Uterus (tissue), 4 donors: ENCODE measurements at places on chromosomes 7 and 10. TPM values are rescaled to one million over a fixed set of nuclear protein-coding genes. Genes with fewer than 3 reads are reported as not detected.
A peak's percentile ranks its signal among the peaks of the same experiment; 100 is the strongest.

The CAV2 gene
- 105 TPM for total RNA-seq

The TDRD1 gene
- total RNA-seq, result not detected

The TOMM7 gene
- total RNA-seq, result 115 TPM

The ZNF467 gene
- total RNA-seq, result 15.4 TPM

The CFAP46 gene
- 0.91 TPM for total RNA-seq

The APBB1IP gene
- 2.4 TPM for total RNA-seq

The NKX2-3 gene
- total RNA-seq, result not detected

The UBE2D4 gene
- total RNA-seq, result 5.1 TPM

The AGR2 gene
- total RNA-seq, result not detected

The TRPV6 gene
- total RNA-seq, result not detected

DNA sequence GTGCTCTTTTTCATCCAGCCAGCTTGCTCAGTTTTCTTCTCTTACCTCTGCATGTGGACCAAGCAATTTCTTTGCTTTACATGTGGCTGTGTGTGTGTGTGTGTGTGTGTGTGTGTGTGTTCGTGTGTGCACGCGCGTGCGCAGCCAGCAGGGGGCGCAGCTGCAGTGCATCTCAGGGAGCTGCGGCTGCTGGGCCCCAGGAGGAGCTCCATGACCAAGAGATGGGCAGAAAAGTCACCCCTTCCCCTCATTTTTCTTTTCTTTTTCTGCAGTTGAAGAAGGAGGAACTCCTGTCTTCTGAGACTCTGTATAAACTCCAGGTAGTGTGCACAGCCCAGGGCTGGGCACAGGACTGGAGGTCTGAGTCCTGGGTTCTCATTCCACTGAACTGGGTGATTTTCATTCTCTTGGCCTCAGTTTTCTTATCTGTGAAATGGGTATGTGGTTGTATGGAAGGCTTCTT, 41.8 kb downstream of the BLNK start:
- peak; percentile 42 for DNase-seq
- H3K27ac ChIP-seq, result no peak overlapping the region
- no peaks in the 10 kb centered on the region for H3K27me3 ChIP-seq
- H3K4me3 ChIP-seq, result no peak overlapping the region
- H3K4me1 ChIP-seq, result no peaks in the 10 kb centered on the region
- H3K36me3 ChIP-seq, result no peaks in the 10 kb centered on the region

DNA sequence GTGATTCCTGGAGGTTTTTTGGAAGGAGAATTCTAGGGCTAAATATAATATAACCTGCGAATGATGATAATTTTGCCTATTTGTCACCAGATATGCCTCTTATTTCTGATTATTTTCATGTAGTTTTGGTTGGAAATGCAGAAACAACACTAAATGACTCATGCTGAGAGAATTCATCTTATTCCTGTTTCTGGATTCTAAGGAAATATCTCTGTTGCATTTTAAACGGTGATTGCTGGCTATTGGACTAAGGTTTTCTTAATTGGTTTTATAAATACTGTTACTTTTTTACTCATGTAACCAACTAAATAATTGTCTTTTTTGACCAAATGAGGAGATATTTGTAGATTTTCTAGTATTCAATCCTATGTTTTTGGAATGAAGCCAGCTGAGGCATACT, 204.9 kb upstream of the NPSR1 start:
- H3K27me3 ChIP-seq, result peaks cover 6% of the 10 kb centered on the region
- no peak overlapping the region for H3K27ac ChIP-seq
- no peaks in the 10 kb centered on the region for H3K36me3 ChIP-seq
- no peak for DNase-seq
- H3K4me3 ChIP-seq, result no peak overlapping the region

GRCh38 chr7:143327903-143328302, 12.0 kb downstream of the CLCN1 start:
- H3K4me3 ChIP-seq, result no peak overlapping the region
- H3K4me1 ChIP-seq, result no peaks in the 10 kb centered on the region
- no peaks in the 10 kb centered on the region for H3K36me3 ChIP-seq
- no peak overlapping the region for H3K27ac ChIP-seq
- no peak for DNase-seq

- H3K36me3 ChIP-seq, result no peaks in the 10 kb centered on the region
- no peaks in the 10 kb centered on the region for H3K27me3 ChIP-seq
- H3K27ac ChIP-seq, result no peak overlapping the region
- H3K4me3 ChIP-seq, result no peak overlapping the region
- no peak for DNase-seq
- H3K4me1 ChIP-seq, result no peaks in the 10 kb centered on the region
These were observed 3.2 kb downstream of the INSIG1 start for GRCh38 chr7:155300641-155301452.

- peak overlapping the region; percentile 97 for H3K27ac ChIP-seq
- H3K4me1 ChIP-seq, result peaks cover 8% of the 10 kb centered on the region
- no peak for DNase-seq
- H3K4me3 ChIP-seq, result peak overlapping the region; percentile 90
- no peaks in the 10 kb centered on the region for H3K36me3 ChIP-seq
- no peaks in the 10 kb centered on the region for H3K27me3 ChIP-seq
These were observed 694 bp upstream of the WASL start for GRCh38 chr7:123749537-123749857.

DNA sequence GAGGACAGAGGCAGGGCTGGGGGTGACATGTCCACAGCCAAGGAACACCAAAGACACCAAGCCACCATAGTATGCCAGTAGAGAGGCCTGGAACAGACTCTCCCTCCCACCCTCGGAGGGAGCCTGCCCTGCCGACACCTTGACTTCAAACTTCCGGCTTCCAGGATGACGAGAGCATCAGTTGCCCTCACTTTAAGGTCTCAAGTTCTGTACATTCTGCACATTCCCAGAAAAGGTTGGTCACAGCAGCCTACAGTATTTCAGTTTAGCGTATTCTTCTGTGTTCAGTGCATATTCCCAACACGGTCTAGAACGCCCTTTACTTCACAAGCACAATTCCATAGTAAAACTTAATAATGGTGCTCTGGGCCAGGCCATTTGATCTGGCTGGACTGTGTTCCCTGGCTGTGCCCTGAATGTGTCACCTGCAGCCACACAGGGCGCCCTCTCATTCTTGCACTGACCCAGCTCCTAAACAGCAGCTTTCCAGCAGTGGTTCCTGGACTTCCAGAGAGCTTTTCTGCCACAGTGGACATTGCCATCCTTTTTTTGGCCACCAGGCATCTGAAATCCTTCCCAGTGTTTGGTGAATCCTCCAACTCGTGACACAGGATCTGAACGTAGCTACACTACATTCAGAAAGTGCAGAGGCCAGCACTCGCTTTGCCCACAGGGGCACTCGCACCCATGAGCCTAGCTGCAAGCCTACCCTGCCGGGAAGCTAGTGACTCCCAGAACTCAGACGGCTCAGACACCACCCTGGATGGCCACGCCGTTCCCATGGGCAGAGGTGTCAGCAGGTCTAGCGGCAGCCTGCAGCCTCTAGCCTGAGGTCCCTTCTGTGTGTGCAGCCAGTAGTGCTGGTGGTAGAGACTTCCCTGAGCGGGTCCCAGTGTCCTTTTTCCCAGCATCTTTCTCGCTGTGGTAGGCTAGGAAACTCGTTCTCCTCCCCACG, 36.4 kb upstream of the INSIG1 start:
- no peaks in the 10 kb centered on the region for H3K27me3 ChIP-seq
- H3K27ac ChIP-seq, result no peak overlapping the region
- no peaks in the 10 kb centered on the region for H3K36me3 ChIP-seq
- no peak overlapping the region for H3K4me3 ChIP-seq

DNA sequence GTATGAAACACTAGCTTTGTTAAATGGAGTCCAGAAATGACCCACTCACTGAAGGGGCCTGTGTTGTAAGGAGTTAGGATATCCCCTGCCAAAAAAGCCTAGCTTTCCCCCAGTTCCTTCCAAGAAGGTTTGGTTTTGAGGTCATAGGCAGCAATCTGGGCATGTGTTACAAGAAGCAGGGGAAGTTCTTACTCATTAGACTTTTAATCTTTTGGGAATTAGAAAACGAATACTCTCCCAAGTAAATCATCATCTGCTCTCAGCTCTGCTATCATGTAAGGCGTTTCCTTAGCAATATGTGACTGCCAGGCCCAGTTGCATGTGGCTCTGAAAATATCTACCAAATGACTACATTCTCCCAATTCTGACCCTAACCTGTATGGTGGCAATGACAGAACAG, 3.7 kb downstream of the NOD1 start:
- DNase-seq, result no peak
- H3K27me3 ChIP-seq, result no peaks in the 10 kb centered on the region
- no peak overlapping the region for H3K4me3 ChIP-seq
- peak overlapping the region; percentile 30 for H3K27ac ChIP-seq

- no peak overlapping the region for H3K4me3 ChIP-seq
- H3K27ac ChIP-seq, result no peak overlapping the region
- no peaks in the 10 kb centered on the region for H3K27me3 ChIP-seq
- no peak for DNase-seq
- no peaks in the 10 kb centered on the region for H3K36me3 ChIP-seq
These were observed 36.8 kb upstream of the R3HCC1L start for GRCh38 chr10:98097616-98098015.

GRCh38 chr7:152335900-152336571, 99.8 kb downstream of the KMT2C start:
- no peak overlapping the region for H3K4me3 ChIP-seq
- H3K27me3 ChIP-seq, result no peaks in the 10 kb centered on the region
- no peaks in the 10 kb centered on the region for H3K4me1 ChIP-seq
- DNase-seq, result no peak
- H3K27ac ChIP-seq, result no peak overlapping the region

DNA sequence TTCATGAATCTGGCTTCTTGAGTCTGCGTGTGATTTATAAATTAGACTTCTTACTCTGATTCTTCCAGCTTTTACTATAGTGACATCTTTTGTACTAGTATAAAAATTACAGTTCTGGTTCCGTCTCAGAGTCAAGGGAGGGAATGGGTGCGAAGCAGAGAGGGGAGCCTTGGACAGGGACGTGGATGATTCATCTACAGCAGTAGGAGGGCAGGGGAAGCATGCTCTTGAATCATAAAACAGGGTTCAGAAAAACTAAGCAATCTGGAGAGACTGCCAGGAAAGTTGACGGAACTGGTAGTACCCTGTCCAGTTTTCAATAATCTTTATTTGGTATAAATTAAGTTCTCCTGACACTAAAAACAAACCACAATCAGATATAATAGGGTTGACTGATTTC, 58.1 kb downstream of the ITGA8 start:
- H3K36me3 ChIP-seq, result no peaks in the 10 kb centered on the region
- no peak for DNase-seq
- no peak overlapping the region for H3K27ac ChIP-seq
- H3K4me1 ChIP-seq, result no peaks in the 10 kb centered on the region

DNA sequence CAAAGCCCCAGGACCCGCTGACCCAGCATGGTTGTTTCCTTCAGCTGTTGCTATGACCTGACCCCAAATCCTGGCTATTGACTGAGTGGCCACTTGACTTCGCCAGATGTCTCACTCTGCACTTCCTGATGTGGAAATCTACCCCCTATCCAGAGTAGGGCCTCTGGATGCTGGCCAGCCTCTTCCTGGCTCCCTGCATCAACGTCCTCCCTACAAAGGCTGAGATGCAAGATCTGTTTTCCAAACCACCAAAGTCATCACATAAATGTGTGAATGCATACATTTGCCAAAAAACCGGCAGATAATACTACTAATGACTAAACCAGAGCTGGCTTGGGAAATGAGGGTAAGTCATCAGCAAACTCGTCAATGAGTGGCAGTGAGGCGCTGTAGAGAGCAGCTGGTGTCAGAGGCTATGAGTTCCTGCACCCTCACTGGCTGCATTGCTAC, 70.4 kb downstream of the PYROXD2 start:
- no peak overlapping the region for H3K4me3 ChIP-seq
- no peaks in the 10 kb centered on the region for H3K27me3 ChIP-seq
- no peak overlapping the region for H3K27ac ChIP-seq
- H3K36me3 ChIP-seq, result no peaks in the 10 kb centered on the region
- H3K4me1 ChIP-seq, result no peaks in the 10 kb centered on the region

GRCh38 chr7:22417841-22418240, 60.9 kb upstream of the RAPGEF5 start:
- no peak overlapping the region for H3K27ac ChIP-seq
- no peak for DNase-seq
- H3K36me3 ChIP-seq, result no peaks in the 10 kb centered on the region
- no peaks in the 10 kb centered on the region for H3K27me3 ChIP-seq

- H3K27me3 ChIP-seq, result no peaks in the 10 kb centered on the region
- no peak overlapping the region for H3K27ac ChIP-seq
- no peak overlapping the region for H3K4me3 ChIP-seq
- H3K36me3 ChIP-seq, result no peaks in the 10 kb centered on the region
These were observed 95.8 kb downstream of the CHST15 start for GRCh38 chr10:123997486-123998196.

GRCh38 chr10:109698086-109698485, 225.2 kb downstream of the XPNPEP1 start:
- no peak overlapping the region for H3K4me3 ChIP-seq
- no peaks in the 10 kb centered on the region for H3K36me3 ChIP-seq
- H3K27ac ChIP-seq, result no peak overlapping the region

- H3K27me3 ChIP-seq, result no peaks in the 10 kb centered on the region
- no peak for DNase-seq
- H3K36me3 ChIP-seq, result no peaks in the 10 kb centered on the region
- no peaks in the 10 kb centered on the region for H3K4me1 ChIP-seq
These were observed 496.9 kb upstream of the MBL2 start for GRCh38 chr10:53269482-53269881.
